ENCODE measurements at places on chromosomes 2 and 18.

GRCh38 chr2:100812116-100812515 lies 7.8 kb upstream of the NPAS2 start:
- DNase-seq = no peak

- DNase-seq = no peak
These were observed 101.2 kb downstream of the LTBP1 start for GRCh38 chr2:33047939-33048338.

GRCh38 chr18:67331857-67332256 lies 184.7 kb downstream of the DSEL start:
- no peak for DNase-seq

DNA sequence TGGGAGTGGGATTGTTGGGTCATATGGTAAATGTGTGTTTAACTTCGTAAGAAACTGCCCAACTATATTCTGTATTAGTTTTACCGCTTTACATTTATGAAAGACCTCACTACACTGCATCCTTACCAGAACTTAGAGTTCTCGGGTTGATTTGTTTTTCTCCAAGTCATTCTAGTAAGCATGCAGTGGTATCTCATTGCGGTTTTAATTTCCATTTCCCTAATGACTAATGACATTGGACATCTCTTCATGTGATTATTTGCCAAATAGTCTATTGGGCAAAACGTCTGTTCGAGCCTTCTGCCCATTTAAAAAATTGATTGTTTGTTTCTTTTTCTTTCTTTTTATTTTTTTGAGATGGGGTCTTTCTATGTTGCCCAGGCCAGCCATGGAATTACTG lies 6.8 kb downstream of the FBLN7 start:
- no peak for DNase-seq

DNA sequence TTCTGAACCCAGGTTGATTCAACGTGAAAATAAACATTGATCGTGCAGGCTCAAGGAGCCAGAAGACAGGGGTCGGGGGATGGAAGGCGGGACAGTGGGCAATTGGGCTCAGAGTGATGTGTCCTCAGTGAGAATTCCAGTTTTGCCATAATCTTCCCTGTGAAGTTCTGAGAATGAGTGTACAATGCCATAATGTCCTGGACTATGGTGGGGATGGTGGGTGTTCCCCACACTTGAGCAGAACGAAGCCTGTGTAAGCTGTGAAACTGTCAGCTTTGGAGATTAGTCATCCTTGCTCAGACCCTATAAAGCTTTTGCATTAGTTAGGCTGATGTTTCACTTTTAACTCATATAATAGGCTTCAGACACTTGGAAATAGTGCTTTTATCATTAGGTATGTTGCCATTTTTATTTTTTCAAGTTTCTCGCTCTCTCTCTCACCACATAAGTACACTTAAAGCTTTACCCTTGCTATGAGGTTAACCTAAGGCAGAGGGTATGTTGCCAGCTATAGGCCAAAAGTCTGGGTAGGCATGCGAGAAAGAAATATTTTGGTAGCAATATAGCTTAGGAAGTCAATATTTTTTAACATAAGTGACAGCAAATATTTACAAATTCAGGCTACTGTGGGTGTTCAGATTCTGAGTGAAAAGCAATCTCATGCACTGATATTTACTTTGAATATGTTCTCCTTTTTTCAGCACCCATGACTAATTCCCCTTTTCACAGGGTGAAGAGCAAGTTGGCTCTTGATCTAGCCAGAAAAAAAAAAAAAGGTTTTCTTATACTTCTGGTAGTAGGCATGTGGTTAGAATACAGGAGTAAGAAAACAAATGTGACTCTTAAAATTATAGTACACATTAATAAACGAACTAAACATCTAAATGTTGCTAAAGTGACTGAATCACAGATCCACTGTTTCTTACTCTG lies 47.2 kb downstream of the CDC42EP3 start:
- DNase-seq = no peak

DNA sequence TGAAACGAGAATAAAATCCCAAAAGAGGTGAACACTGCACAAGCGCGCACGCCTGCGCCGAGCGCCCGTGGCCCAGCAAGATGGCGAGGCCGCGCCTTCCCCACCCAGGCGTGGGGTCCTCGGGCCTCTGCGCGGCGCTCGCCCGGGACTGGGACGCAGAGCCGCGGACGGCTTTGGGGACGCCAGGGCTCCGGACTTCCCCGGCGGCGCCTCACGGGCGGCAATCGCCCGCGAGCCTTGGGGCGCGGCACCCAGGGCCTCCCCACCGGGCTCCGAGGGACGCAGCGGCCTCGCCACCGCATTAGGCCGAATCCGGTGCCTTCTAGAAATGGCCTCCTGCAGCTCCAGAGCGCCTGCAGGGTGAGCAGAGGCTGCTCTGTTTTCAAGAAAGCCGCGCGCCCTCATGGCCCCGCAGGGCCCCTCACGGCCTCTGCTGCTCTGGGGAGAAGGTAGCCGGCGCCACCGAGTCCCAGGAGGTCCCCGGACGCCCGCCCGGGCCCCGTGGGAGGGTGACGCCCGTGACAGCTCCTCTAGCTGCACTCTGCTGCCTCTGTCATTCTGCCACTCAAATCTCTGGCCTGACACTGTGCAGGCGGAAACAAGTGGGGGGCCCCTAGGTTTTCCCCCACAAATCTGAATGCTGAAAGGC lies 35.9 kb upstream of the POMC start:
- DNase-seq = no peak

DNA sequence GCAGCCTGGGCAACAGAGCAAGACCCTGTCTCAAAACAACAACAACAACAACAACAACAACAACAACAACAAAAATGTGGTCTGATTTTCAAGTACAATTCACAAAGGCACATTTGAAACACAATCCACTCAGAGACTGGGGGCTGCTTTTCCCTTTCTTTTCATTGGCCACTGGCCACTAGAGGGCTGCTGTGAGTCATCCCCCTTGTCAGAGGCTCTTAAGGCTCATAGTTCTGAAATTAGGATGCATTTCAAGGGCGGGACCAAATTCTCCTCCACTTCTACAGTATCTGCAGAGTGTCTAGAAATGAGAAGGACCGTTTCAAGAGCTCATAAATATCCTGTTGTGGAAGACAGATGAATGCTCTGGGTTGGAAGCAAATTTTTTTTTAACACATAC lies 285.4 kb downstream of the NRXN1 start:
- no peak for DNase-seq

DNA sequence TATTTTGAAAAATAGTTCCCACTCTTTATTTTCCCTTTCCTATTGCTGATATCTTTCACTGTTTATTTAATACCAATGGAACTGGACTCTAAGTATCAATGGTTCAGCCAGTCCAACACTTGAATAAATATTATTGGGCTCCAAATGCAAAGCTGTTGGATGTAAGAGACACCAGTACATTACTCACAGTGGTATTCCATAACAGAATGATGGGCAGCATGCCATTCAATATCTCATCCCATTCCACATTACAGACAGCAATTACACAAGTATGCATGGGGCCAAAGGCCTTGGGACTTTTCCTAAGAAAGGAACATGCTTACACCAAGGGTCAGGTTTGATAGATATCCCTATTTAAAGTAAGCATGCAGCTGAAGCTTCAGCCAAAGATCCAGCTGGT lies 231.9 kb downstream of the RND3 start:
- DNase-seq = no peak

DNA sequence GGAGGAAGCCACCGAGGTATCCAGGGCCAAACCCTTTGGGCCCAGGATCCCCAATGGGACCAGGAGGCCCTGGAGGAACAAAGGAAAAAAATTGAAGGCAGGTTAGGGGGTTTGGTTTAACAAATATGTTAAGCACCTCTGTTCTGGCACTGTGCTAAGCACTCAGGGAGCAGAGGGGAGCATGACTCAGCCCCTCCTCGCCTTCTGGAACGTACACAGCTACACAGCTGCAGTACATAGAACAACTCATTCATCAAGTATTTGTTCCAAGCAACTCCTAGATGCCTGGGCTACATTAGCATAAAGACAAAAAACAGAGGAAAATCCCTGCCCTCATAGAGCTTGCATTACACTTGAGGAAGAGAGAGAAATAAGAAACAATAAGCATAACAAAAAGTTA lies 153.6 kb downstream of the COL4A4 start:
- DNase-seq = no peak

- DNase-seq = no peak
These were observed 70.0 kb downstream of the ACSL3 start for GRCh38 chr2:222930862-222931261.

- no peak for DNase-seq
These were observed 139.6 kb upstream of the RGPD4 start for GRCh38 chr2:107687073-107687472.

- DNase-seq = no peak
These were observed 43.5 kb upstream of the LAPTM4A start for GRCh38 chr2:20094955-20095354.

DNA sequence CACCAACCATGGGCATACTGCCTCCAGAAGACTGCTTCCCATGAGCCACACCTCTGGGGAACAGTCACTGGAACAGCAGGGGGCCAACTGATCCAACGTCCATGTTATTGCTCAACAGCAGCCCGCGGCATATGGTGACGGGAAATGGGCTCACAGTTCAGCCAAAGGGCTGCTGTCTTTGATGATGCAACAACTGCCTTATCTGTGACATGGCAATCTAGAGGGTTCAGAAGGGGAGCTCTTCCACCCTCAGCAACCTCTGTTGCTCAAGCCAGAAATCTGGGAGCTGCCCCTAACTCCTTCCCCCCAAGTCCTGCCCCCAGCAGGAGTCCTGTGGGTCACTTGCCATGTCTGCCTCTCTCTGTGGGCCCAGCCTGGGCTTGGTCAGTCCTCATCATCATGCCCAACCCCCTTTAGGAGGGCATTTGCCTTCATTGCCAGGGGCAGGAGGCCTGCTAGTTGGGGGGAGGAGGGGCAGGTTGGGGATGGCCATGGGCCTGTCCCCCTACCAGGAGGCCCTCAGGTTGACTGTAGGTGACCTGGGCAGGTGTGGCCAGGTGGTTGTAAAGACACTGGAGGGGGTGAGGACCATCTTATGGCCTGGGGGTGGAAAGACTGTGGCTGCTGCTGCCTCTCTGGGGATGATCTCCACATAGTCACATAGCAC lies 212.9 kb downstream of the CYP26B1 start:
- no peak for DNase-seq

- no peak for DNase-seq
These were observed 13.3 kb upstream of the PRELID3A start for GRCh38 chr18:12394428-12394827.

- DNase-seq = no peak
These were observed 36.5 kb upstream of the REG3G start for GRCh38 chr2:78989051-78989450.

DNA sequence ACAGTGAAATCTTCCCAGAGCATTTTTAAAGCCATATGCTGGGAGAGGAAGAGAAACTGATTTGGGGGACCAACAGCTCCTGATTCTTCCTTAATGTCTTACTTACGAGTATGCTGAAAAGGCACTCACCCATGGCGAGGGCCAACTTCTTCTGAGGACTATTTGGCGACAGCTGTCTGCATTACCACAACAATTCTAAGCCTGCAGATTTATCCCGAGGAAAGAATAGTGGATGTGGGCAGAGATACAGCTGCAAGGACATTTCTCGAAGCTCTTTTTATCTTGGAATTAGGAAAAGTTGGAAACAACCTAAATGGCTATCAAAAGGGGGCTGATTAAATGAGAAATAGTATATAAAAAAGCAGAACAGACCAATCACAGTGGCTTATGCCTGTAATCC lies 40.3 kb upstream of the FHL2 start:
- no peak for DNase-seq

DNA sequence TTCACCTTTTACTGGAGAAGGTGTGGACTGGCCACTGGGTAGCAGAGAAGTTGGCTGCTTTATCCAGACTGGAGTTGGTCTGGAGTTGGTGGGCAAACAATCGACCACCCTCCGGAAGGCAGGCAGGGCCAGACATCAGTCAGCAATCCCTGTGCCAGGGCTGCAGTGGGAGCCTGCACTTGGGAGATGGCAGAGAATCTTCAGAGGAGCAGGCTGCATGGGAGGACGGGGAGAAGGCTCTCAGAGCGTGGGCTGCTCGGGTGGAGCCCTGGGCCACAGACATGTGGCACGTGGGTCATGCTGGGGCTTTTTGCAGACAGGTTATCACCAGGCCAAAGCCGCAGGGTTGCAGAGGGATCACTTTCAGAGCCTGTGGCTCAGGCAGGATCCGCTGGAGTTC lies 29.6 kb downstream of the SLC9A4 start:
- DNase-seq = no peak

GRCh38 chr2:25228848-25229278 lies 60.5 kb upstream of the POMC start:
- DNase-seq = no peak

DNA sequence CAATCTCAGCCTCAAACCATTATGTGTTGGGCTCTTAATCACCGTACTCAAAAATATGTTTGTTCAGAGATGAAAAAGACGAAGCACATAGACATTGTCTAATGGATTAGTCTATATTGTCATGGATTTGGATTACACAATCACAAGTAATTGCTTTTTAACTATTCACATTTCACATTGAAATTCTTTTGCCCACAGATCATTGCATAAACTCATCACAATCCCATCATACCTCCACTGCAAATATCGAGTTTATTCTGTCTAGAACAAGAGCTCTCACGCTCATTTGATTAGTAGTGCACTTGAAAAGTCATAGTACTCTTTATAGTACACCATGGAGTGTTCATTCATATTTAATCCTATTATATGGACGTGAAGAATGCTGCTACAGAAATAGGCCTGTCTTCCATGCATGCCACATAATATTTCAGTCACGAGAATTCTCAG lies 97.9 kb upstream of the SOX11 start:
- no peak for DNase-seq

DNA sequence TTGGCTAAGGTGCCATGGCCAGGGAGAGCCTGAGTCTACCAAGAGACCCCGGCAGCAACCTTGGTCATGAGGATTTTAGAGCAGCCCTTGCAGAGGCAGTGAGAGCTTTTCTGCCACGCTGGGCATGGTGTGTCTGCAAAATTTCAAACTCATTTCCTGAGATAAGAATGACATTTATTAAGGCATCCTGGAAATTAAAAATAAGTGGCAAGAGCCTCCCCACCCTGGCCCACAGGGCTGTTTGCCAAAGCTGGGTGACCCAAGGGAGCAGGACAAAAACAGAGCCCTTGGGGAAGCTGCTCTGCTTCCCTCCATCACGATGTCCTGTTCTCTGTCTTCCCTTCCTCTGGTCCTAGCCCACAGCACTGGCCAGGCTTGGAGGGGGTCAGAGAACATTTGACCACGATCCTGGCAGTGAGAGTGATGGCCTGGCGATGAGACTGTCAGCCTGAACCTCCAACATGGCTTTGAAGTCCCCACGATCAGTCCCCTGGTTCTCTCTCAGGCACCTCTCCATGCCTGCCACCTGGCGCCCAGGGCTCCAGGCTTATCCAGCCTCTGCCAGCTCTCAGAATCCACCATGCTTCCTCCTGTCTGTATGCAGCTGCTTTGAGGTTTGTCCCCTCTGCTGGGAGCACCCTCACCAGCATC lies 68.9 kb upstream of the RMDN2 start:
- DNase-seq = no peak

- DNase-seq = no peak
These were observed 83.0 kb downstream of the CCDC138 start for GRCh38 chr2:108869542-108869941.

GRCh38 chr2:59076079-59076619 lies 835.0 kb upstream of the FANCL start:
- DNase-seq = no peak

All from esophagus squamous epithelium (tissue), 5 donors.